NCI-H1105 (cell line): ENCODE measurements at places on chromosomes 6 and 20.

DNA sequence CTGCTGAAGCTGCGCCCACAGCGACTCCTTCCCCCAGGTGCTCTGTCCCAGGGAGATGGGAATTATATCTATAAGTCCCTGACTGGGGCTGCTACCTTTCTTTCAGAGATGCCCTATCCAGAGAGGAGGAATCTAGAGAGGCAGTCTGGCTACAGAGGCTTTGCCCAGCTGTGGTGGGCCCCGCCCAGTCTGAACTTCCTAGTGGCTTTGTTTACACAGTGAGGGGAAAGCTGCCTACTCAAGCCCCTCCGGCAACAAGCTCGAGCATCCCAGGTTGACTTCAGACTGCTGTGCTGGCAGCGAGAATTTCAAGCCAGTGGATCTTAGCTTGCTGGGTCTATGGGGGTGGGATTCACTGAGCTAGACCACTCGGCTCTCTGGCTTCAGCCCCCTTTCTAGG is 152.5 kb upstream of the MAP3K7 start:
- no peak for DNase-seq

- DNase-seq = no peak
Observed at GRCh38 chr6:151286214-151286613, 46.4 kb downstream of the AKAP12 start.

DNA sequence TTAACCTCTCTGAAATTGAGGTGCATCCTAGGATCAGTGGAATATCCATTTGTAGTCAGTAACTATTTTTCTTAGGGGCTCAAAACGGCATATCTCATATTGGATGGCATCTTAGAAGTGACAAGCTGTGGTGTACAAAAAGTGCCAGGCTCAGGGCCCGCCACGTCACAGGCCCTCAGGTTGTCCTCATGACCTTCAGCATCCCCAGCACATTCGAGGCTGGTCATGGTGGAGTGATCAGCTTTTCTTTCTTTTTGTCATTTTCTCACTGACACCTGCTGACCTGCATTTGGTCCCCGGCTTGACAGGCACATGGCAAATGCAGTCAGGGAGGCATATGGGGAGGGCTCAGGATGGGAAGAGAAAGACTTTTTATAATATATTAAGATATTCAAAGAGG is 7.1 kb upstream of the E2F1 start:
- no peak for DNase-seq

DNA sequence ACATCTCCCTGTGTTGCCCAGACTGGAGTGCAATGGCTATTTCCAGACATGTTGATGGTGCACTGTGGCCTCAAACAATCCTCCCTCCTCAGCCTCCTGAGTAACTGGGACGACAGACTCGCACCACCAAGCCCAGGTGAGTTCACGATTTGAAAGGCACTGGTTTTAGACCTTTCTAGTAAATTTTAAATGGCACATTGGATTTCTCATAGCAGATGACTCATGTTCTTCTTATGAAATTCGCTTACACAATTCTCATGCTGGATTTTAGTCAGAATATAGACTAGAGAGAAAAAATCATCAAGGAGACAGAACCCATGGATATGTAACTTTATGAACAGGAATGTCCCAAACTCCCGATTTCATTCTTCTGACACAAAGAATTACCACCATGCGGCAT is 18.1 kb upstream of the PXDC1 start:
- no peak for DNase-seq

GRCh38 chr6:158543606-158544185 is 16.2 kb upstream of the TMEM181 start:
- no peak for DNase-seq

- no peak for DNase-seq
Observed at GRCh38 chr6:9576521-9576920, 838.4 kb downstream of the TFAP2A start.

DNA sequence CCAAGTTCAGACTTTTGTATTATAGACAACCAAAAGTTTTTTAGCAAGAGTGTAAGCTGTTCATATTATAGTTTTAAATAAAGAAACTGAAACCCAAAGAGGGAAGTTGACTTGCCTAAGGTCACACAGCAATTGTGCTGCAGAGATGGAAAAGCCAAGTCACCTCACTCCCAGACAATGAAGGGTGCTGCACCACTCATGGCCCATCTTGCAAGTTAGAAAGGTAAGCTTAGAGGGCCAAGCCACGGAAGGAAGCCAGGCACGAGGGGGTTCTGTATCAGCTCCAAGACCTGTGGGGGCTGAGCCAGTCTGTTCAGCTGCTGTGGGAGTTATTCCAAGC is 860 bp downstream of the DEFB124 start:
- DNase-seq = no peak

DNA sequence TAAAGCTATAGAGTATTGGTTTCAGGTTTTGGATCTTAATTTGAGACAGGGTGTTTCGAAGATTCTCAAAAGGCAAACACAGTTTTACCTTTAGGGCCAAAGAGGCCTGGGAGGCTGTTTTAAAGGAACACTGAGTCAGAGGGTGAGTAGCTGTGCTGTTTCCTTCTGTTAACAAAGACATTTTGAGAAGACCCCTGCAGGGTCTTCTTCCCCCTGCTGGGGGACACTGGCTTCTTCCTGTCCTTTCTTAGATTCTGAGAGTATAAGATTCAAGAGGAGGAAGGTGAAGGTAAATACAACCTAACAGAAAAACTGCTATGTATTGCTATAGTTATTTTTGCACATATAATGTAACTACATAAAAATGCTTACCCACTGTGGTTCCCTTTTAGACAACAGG is 19.0 kb downstream of the HS3ST5 start:
- DNase-seq = no peak

- no peak for DNase-seq
Observed at GRCh38 chr6:79430913-79431536, 106.2 kb downstream of the LCA5 start.

GRCh38 chr6:30465595-30466306 is 23.6 kb upstream of the HLA-E start:
- no peak for DNase-seq

- DNase-seq = no peak
Observed at GRCh38 chr6:25174678-25175077, 104.5 kb upstream of the CARMIL1 start.

DNA sequence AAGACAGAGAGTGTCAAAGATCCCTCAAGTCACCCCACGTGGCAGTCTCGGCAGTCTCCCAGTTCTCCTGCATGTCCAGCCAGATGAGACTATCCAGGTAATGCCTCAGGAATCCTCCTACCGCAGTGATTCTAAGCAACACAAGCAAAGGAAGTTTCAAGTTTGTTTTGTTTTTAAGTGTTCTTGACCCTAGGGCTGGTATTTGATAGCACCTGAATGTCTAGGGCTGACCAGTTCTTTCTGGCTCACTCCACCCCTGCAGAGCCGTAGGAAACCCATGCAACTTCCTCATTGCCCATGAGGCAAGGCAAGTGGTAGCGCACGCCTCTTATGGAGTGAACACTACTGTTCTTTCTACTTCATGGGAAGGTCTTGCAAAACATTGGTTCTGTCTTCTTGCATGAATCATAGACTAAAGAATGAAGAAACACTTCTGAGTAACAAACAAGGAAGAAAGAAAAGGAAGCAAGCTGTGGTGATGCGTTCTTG is 24.8 kb upstream of the FOXQ1 start:
- DNase-seq = no peak

GRCh38 chr6:5308066-5308465 is 46.8 kb downstream of the FARS2 start:
- DNase-seq = no peak

GRCh38 chr6:89081129-89081422 is 525 bp downstream of the PNRC1 start:
- DNase-seq = no peak

GRCh38 chr20:31440012-31440659 is at the start of gene DEFB123:
DEFB123 (plus strand) TSS chr20:31440632; CDS start chr20:31440699, 67 bp downstream.
- no peak for DNase-seq

DNA sequence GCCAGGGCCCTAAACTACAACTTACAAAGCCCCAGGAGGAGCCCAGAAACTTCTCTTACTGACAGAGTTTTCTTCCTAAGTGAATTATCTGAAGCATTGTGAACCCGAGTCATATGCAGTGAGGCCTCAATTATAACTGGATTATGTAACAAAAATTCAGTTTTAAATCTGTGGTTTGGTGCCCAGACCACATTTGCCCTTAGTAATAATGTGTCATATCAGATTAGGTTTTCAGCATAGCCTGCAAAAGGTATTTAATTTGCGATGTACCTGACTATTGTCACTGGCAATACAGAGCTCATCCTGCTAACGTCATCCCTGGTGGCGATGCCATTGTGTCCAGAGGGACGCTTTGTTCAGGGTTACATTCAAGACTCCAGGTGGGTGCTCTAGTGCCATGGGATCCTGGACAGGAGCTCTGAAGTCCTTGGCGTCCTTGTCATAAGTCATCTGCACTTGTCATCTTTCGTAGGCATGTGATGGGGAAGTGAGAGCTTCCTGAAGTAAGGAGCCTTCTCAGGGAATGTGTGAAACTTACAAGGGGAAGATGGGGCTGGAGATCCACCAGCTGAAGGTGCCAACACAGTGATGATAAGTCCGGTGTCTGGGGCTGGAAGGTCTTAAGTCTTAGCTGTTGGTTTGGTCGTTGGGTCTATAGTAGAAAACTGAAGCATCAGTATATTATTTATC is 65.1 kb downstream of the HIVEP1 start:
- DNase-seq = no peak

GRCh38 chr6:3370361-3371221 is 86.3 kb downstream of the SLC22A23 start:
- DNase-seq = no peak

DNA sequence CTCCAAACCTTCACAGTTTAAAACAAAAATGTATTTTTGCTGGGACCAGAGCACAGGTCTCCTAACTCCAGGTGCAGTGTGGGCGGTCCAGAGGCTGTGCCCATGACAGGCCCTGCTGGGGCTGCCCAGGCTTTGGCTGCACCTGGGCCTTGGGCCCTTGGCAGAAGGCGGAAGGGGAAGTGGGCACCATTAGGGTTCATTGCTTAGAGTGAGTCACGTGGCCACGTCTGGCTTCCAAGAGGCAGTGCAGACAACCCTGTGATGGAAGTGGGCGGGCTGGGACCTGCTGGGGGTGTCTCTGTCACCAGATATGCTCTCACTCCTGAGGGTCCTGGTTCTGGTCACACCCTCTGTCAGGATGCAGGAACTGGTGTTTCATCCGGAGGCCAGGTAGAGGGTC is 302.2 kb downstream of the QKI start:
- no peak for DNase-seq

DNA sequence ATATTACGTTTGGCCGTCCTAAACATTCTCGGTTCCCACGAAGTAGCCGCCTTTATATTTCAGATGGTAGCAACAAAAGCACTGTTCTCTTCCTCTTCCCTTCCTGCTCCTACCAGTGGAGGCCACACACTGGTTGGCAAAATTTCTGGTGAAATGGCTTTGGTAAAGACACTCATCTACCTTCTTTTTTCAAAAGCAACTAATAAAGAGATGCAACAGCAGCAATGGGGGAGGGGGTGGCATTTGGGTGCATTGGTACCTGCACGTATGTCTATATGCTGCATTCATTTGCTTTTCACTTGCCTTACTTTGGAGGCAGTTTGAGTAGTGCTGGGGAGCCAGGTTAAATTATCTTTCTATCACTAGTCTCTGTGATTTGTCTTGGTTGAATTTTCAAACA is 6.0 kb downstream of the POU3F2 start:
- DNase-seq = no peak

DNA sequence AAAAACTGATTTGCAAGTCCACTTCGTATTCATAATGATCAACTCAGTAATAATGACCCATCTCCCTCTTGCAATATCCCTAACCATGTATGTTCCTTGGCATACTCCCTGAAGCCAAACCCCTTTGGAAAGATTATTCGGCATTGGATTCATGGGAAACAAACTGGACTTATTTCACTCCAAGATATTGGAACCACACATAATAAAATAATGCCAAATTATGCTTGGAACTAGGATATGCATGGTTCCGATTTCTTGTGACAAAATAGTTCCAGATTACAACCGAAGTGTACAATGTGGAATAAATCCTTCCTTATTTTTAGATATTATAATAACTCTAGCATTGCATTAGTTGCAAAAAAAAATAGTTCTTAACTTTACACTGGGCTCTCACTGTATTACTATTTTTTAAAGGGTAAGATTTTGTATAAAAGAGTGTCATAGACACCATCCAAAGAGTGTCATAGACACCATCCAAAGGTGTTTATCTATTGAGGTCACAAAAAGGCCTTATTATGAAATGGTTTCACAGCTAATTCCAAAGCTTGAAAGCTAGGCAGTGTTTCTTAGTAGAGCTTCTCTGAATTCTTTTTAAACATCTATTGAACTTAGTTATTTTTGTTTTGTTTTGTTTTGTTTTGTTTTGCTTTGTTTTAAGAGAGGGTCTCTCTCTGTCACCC is 410.9 kb upstream of the JARID2 start:
- no peak for DNase-seq

GRCh38 chr6:169812257-169812644 is 60.8 kb downstream of the ERMARD start:
- DNase-seq = no peak

- no peak for DNase-seq
Observed at GRCh38 chr6:69643688-69644087, 153.1 kb downstream of the LMBRD1 start.

DNA sequence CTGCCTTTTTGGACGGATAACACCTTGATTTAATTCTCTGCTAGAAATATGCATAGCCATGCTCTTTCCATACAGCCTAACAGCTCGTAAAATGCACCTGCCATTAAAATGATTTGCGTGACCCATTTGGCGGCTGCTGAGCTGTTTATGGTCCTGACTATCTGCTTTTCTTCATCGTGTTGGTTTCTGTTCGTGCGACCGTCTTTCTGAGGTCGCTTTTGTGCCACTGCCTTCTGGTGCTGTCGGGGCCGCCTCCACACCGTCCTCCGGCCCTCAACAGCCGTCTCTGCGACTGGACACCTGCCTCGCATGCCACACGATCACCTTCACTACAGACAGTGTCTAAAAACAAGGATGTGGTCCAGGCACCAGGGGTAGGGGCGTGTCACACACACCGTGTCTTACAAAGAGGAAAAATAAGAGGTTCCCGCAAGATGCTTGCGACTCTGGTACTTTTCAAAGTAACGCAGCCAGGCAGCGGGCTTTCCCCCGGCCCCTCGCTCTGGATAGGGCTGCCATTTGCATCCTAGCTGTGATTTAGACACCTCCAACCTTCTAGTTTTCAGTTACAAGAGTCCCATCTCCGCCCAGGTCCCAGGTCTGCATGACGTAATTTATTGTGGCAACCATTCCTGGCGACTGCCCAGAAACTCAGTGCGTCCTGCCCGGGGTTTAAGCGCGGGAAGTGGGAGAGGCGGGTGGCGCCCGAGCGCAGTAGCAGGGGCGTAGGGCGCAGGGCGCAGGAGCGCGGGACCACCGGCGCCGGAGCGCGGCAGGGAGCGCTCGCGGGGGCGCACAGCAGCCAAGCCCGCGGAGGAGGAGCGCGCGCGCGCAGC is at the start of gene STMND1:
STMND1 (plus strand) TSS at position 629 of the 836 bp plus-strand sequence. CDS start 208 bp downstream, outside the sequence.
- DNase-seq = peak; percentile 72

DNA sequence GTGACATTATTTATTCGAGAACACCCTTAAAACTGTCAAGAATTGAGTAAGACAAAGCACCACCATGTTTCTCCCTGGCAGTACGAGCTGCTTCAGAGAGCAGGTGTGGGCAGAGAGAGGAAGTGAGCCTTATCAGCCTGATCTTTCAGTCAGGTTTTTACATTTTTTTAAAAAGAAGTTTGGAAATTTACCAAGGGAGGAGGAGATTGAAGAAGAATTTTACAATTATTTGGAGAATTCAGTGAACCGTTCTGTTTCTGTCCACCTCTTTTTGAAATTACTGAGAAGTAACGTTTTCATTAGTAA is 75.5 kb downstream of the ZDHHC14 start:
- no peak for DNase-seq
